ENCODE measurements at places on chromosomes 4 and X.

DNA sequence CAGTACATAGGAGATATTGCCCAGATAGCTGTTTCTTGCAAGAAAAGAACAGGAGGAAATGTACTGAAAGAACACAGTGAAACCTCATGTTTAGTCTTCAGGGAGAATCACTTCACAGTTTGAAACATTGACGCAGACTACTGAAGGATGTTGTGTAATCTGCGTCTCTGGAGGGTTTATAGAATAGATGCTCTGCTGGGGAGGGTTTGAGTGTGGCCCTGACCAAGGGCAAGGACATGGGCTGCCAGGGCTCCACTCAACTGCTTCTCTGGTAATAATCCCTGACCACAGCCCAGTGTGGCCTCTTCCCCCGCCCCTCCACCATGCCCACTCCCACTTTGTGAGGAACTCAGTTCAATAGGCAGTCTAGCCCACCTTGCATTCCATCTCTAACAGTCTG, 15.8 kb upstream of the ACE2 start:
- no peak for DNase-seq

GRCh38 chrX:19912-20571, 261.1 kb upstream of the PLCXD1 start:
- peak; percentile 40 for DNase-seq

GRCh38 chr4:94551643-94552564, 100.2 kb downstream of the PDLIM5 start:
- no peak for DNase-seq

GRCh38 chrX:22800360-22800759, 199.4 kb upstream of the DDX53 start:
- no peak for DNase-seq

GRCh38 chrX:23012162-23012561, 12.4 kb downstream of the DDX53 start:
- DNase-seq = no peak

GRCh38 chr4:86556791-86557415, 37.2 kb upstream of the PTPN13 start:
- DNase-seq = no peak

- peak; percentile 15 for DNase-seq
Observed at GRCh38 chr4:165096776-165097175, 15.9 kb downstream of the TMEM192 start.

Measured in naive thymus-derived CD8-positive, alpha-beta T cell (primary cell).